ENCODE measurements at places on chromosomes 5 and 9. TPM values are rescaled to one million over a fixed set of nuclear protein-coding genes. Genes with fewer than 3 reads are reported as not detected.

Gene HAVCR2
- total RNA-seq, result not detected

Gene GRIN1
- total RNA-seq, result not detected

Gene IFNA2
- not detected for total RNA-seq

- DNase-seq, result peak; percentile 87
Observed at GRCh38 chr9:70020991-70021571, 22.6 kb upstream of the MAMDC2 start.

DNA sequence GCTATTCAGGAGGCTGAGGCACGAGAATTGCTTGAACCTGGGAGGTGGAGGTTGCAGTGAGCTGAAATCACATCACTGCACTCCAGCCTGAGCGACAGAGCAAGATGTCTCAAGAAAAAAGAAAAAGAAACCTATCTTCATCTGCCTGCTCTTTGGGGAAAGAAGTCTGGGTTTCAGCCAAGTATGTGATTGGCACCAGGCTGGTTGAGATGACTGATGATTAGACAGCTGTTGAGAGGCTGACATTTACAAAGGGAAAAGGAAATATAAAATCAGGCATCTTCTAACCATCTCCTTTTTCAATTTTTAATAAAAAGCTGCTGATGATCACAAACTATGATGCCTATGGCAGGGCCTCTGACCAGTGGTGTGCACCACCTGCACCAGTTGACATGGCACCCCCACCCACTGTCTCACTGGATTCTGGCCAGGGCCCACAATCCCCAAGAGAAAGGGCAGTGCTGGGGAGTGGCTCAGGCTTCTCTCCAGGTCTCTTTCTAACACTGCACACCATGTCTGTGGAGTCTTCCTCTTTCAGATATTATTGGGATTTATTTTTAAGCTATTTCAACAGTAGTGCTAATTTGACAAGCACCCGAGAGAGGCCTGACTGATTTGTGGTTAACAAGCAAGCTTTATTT, 17.2 kb upstream of the C5orf15 start:
- no peak for DNase-seq

DNA sequence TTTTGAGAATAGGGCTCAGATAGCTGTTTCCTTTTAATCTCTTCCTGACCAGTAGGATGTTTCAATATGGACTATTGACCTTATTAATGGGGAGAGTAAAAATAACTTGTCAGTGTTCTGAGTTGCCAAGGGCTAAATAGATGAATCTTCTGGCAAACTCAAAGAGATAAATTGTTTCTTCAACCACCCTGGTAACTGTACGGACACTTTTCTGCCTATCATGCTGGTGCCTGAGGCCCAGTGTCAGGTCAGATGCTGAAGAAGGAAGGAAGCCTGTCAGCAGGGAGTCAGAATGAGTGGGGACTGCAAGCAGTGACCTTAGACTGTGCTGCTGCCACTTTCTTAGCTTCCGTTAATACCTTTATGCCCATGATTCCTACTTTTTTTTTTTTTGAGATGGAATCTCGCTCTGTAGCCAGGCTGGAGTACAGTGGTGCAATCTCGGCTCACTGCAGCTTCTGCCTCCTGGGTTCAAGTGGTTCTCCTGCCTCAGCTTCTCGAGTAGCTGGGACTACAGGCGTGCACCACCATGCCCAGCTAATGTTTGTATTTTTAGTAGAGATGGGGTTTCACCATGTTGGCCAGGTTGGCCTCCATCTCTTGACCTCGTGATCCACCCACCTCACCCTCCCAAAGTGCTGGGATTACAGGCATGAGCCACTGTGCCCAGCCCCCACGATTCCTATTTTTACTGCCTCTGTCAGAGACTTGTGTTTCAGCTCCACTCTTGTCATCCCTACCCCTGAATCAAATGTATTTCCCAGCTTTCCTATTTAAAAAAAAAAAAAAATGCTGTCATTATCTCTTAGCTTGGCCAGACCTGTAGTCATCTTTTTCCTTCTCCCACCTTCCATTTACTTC, 33.7 kb downstream of the TGFBR1 start:
- peak; percentile 94 for DNase-seq

DNA sequence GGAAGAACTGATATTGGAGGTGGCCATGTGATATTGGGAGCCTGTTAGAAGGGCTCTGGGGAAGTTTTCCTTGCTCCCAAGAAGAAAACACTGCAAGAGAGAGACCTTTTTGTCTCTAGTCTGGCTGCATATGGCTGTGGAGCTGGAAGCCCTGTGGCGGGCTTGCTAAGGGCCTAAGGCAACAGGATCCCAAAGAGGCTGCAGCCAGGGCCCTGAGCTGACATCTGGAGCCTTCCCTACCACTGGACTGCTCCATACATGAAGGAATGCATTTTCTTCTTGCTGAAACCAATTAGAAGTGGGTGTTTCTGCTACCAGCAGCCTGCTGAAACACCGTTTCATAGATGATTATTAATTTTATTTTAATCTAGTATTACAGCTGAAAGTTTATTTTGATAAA, 42.2 kb downstream of the GNAQ start:
- no peak for DNase-seq

GRCh38 chr5:127358740-127359139, 68.1 kb downstream of the MEGF10 start:
- DNase-seq, result peak; percentile 41

- DNase-seq, result no peak
Observed at GRCh38 chr5:173941758-173942401, 47.1 kb upstream of the C5orf47 start.

GRCh38 chr5:57695706-57696388, 213.2 kb upstream of the ACTBL2 start:
- DNase-seq, result peak; percentile 45

DNA sequence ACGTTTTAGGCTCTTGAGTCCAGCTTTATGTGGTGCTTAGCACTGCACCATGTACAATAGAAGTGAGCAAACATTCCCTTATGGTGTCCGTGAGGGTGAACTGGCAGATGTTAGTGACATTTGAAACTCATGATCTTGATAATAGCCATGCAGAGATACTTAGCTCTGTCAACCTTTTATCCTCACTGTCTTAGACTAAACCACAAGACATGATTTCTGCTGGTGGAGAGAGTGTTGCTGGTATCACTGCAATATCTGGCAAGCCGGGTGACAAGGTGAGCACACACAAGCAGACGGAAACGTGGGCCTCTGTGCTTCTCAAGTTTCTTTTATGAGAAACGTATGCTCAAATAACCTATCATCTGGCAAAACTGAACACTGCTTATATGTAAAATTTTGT, 68.4 kb downstream of the CAST start:
- no peak for DNase-seq
